ENCODE measurements at places on chromosomes 7 and 10.

DNA sequence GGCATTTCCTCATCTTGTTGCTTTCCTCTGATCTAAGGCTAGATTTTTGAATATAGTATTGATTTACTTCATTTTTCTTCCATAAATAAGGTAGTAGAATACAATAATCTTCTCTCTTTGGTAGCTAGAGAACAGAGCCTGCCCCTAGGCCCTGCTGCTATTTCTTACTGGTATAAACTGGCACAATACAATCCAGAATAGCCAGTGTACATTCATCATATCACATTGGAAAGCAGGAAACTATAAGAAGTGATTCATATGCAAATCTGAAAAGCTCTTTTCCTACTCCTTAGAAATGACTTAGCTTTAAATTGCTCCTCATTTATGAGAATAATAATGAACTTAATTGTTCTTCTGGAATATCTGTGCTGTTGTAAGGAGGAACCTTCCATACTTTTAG is 100.2 kb downstream of the KCND2 start:
- no peak for DNase-seq

DNA sequence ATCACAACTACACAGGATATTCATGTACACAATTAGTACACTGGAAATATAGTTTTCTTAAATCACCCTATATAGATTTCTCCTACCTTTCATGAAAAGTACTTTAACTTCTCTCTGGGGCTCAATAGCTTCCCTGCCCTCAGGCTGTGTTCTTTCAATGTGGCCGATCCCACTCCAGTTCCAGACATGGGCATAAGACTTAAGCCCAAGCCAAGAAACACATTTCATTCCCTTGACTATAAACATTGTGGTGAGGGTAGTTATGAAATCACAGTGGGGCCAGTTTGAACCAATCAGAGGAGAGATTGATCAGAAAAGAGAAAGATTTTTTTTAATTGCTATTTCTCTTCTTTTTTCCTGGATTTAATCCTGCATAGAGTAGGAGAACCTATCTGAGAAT is 904.6 kb upstream of the SORCS1 start:
- no peak for DNase-seq

GRCh38 chr7:154960063-154960790 is 42.7 kb downstream of the PAXIP1 start:
- DNase-seq, result peak; percentile 23

DNA sequence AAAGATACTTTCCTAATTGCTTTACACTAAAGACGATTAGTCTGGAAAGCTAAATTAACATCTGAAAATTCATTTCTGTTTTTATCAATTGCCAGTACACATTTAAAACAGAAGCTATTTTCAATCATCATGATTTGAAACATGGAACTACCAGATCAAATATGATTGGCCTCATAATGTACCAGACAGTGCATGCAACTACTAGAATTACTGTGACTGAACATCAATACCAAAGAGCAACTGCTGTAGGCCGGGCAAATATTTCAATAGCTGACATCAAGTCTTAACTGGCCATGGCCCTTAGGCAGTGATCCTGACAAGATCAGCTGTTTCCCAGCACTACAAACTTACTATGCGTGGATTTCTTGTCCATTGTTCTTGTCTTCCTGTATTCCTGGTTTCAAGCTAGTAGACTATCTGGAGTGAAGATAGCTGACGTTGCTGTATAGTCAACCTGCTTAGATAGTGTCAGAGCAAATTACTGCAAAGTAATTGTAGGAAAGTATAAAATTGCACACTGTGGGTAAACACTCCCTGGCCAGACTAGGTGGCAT is 21.7 kb upstream of the WNT16 start:
- no peak for DNase-seq

GRCh38 chr7:151400626-151401315 is 9.1 kb downstream of the WDR86 start:
- DNase-seq, result no peak

DNA sequence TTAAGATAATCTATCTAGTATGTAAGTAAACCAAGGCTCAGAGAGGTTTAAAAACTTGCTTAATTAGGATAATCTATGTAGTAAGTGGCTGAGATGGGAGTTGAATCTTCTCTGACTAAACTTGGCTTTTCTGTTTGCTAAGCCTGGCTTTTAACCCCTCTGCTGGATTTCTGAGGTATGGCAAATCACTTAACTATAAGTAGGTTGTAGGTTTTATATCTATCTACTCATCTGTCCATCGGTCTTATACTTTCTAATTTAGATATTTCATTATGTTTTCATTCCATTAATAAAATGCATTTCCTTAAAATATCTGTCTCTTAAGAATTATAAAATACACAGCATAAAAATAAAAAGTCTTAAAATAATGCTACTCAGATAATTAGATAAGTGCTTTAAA is 59.4 kb downstream of the ST7 start:
- DNase-seq, result no peak

GRCh38 chr7:24572393-24572996 is 757 bp upstream of the PALS2 start:
- DNase-seq, result peak; percentile 34

- no peak for DNase-seq
Observed at GRCh38 chr10:105149371-105149891, 508.3 kb downstream of the SORCS3 start.

GRCh38 chr7:152699079-152699478 is 23.1 kb upstream of the XRCC2 start:
- no peak for DNase-seq

DNA sequence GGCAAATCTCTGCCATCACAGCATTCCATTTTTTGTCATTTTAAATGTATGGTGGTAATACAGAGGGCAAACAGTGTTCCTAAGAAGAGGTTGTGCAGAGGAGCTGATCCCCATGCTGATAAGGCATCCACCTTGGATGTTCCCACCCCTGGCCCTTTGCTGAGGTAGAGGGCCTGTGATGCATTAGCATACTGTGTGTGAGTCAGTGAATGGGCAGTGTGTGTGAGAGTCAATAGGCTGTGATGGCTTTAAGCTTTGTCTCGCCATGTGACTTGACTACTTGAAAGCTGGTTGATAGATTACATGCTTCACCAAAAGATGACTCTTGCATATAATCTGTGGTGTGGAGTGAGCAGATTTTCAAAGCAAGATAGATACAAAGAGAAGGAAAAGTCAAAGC is 81.3 kb downstream of the INSYN2A start:
- no peak for DNase-seq

DNA sequence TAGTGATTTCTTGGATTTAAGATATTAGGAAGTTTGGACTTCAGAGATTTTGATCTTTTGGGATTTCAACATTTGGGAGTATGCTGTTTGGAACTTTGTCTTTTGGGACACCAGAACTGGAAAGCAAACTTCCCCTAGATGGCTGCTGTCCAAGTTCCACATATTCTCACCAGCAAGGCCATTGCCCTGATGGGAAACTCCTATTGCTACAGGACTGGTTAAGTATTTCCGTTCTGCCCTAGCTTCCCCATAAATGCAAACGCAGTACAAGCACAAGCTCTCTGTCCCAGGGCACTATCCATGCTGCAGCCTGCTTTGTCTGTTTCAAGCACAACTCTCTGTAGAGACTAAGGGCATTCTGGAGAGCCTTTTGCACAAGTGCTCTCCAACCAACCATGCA is 79.3 kb upstream of the SLC25A13 start:
- DNase-seq, result no peak

DNA sequence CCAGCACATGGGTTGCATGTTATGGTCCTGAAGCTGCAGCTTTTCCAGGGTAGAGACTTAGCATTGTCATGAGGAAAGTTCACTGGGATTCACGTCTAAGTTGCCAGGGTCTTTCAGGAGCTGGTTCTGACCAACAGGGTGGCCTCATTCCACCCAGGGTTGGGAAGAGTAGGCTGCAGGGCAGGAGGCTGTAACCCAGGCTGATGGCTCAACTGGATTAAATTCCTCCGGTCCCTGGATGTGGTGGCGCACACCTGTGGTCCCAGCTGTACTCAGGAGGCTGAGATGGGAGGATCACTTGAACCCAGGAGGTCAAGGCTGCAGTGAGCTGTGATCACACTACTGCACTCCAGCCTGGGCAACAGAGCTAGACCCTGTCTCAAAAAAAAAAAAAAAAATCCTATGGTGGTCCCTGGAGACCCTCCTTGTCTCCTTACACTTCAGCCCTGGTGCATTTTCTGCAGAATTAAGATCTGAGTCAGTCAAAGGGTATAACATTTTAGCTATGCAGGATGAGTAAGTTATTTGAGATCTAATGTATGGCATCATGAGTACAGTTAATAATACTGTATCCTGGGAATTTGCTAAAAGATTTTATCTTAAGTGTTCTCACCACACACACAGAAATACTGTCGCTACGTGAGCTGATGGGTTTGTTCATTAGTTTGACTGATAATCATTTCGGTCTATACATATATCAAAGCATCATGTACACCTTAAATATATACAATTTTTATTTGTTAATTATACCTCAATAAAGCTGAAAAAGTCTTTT is 44.0 kb downstream of the ASB13 start:
- no peak for DNase-seq

DNA sequence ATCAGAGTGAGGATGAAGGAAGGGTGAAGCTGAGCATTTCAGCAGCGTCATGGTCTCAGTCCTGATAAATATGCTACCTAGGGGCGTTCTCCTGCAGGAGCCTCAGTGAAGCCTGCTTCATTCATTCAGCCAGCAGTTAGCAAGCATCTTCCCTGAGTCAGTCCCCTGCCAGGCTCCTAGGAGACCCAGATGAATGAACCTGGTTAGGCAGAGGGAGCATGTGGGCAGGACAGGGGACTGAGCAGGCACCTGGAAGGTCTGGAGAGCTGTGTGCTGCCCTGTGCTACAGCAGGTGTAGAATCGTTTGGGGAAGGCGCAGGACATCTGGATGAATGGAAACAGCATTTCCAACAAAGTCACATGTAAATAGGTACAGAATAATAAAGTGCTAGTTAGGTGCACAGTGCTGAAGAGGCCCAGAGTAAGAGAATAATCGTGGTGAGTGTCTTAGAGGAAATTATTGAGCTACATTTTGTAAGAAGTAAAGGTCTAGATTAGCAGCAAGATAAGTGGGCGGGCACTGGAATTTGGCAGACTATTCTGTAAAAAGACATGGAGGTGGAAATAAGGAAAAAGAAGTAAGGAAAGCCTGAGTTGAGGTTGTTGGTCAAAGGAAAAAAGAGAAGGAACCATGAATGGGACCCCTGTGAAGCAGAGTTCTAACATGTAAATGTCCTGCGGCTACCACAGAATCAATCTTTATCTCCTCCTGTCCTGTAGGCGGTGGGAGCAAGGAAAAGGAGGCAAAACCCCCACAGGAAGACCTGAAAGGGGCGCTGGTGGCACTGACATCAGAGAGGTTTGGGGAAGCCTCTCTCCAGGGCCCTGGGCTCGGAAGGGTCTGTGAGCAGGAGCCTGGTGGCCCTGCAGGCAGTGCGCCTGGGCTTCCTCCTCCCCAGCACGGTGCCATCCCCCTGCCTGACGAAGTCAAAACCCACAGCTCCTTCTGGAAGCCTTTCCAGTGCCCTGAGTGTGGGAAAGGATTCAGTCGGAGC is 12.0 kb downstream of the ZSCAN25 start:
- DNase-seq, result no peak

DNA sequence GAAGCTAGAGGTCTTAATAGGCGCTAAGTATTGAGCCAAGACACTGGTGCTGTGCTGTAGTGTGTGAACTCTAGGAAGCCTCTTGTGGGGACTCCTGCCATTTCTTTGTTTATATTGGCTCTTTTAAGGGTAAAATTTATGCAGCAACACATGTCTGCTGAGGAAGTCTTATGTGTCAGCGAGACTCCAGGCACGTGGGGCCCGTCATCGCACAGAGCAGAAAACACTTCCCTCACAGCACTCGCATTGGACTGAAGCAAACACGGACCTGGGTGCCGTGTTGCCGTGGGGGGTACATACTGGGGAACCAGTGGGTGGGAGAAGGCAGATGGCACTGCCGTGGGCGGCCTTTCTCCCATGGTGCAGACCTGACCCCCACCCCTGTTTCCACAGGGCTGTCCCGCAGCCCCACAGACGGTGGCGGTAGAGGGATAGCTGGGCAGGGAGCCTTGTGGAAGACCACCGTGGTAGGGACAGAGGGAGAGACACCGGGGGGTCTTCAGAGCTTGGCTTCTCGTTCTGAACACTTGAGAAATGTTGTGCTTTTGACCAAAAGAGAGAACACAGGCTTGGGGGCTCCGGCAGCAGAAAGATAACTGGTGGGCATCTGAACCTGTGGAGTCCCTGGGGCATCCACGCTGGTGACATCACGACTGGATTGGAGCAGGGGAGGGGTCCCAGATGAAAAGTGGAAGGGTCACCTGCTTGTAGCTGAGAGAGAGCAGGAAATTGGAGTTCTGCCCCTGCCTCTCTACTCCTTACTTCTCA is 284.7 kb upstream of the SHH start:
- no peak for DNase-seq

DNA sequence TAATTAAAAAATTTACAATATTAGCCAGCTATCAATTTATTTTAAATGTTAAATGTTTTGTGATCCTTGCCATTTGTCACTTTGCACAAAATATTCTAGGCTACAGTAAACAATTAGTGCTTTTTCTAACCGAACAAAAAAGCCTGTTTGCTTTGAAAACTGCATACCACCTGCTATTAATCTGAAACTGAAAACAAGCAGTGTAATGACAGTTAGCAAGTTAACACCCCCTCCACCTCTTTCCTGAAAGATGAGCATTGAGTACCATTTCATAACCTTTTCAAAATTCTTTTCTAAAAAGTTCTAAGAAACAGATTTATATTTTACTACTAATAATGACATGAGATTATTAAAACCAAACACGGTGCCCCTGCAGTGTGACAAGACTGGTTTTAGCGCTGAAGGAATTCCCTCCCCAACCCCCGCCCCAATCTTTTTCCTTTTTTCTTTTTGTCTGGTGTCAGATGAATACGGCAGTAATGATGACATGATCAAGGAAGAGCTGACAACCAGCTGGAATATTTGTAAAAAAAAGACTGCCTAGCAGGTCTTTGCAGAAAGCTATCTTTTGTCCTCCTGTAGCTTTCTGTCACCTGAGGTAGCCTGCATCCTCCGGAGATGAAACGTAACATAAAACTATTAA is 175.6 kb downstream of the CHCHD3 start:
- no peak for DNase-seq

GRCh38 chr7:125847692-125848091 is 918.1 kb upstream of the POT1 start:
- DNase-seq, result no peak

DNA sequence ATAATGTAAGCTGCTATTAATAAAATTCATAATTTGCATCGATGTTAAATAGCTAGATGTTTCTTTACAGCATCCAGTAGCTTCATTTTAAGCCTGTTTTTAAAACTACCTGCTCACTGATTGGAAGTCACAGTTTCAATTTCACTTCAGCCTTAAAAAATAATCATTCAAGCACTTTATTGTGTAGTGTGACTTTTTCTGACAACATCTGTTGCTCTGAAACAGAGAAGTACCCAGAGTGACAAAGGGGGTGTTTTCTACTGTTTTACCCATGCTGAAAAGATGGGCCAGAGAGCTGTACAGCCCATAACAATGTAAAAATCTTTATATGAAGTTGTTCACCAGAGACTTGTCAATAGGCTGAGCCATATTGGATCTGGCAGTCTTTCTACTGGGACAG is 437.2 kb downstream of the MDFIC start:
- DNase-seq, result no peak
